Left ventricle myocardium superior (tissue), 1 donor: ENCODE measurements at places on chromosomes 1 and 21.

DNA sequence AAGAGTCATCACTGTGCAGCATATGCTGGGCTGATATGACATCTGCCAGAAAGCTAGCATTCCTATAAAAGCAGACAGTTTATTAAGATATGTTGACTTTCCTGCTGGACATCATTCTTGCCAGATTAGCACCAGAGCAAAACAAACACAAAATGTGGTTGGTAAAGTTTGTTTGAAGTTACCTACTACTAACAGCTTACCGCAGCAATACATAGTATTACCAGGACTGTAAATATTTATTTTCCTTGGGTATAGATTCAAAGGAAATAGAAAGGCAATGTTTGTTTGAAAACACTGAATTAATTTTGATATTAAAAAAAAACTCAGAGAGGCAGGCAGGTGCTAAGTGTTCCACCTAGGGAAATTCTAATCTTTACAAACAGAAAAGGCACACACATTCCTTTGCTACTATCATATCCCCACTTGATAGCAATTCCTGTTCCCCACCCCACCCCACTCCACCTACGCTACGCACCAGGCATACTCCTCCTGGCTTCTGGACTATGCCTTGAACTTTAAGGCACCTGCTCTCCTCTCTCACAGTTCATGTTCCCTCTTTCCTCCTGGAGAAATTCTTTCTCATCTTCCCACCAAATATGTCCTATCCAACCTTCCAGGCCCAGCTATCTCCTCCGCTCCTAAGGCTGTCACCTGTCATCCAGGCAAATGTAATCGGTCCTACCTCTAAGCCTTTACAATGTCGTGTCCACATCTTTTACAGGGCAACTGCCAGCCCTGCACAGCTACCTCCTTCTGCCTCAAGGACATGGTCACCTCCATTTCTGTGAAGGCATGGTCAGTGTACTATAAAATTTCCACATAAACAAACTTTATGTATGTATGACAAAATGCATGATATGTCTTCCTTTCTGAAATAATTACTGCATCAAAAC is 34.7 kb downstream of the PTPN14 start:
- no peak for DNase-seq

DNA sequence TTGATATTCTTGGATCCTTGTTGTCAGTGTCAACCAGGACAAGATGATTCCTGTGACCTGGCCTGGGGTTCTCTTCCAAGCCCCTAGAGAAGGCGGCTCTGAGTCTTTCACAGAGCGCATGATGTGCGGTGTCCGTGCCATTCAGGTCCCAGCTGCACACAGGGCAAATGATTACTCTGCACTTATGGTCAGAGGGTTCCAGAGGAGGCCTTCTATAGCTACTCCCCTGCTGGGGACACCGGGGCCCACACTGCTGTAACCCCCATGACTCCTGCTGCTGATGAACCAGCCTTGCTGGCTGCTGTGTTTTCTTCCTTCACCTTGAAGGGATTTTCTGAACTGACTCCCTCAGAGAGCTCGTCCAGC is 1.5 kb downstream of the PTGFRN start:
- no peak for DNase-seq

DNA sequence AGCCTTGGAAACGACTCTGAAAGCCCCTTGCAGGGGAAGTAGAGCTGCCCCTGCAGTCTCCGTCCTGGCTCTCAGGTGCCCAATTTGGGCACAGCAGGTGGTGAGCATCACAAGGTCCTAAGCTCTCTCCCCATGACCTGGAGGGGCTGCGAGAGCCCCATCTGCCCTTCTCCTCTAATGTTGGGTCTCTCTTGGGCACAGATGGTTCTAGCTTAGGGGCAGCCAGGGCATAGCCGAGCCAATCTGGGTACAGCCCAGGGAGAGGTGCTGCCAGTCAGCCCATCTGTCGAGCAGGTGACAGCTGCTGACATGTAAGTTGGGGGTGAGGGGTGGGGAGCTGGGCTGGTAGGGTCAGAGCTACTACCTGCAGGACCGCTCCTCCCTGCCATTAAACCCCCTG is 50.7 kb downstream of the SYT2 start:
- DNase-seq, result no peak

- DNase-seq, result no peak
Measured at GRCh38 chr1:244296003-244296402, 155.7 kb downstream of the ADSS2 start.

GRCh38 chr1:224253721-224254120 is 70.7 kb downstream of the DEGS1 start:
- DNase-seq, result no peak

- DNase-seq, result no peak
Measured at GRCh38 chr1:182635871-182636270, 31.7 kb upstream of the RGS16 start.
